ENCODE measurements at places on chromosomes 7 and 10.

GRCh38 chr10:129660569-129660968 is 193.5 kb downstream of the MGMT start:
- DNase-seq = no peak

DNA sequence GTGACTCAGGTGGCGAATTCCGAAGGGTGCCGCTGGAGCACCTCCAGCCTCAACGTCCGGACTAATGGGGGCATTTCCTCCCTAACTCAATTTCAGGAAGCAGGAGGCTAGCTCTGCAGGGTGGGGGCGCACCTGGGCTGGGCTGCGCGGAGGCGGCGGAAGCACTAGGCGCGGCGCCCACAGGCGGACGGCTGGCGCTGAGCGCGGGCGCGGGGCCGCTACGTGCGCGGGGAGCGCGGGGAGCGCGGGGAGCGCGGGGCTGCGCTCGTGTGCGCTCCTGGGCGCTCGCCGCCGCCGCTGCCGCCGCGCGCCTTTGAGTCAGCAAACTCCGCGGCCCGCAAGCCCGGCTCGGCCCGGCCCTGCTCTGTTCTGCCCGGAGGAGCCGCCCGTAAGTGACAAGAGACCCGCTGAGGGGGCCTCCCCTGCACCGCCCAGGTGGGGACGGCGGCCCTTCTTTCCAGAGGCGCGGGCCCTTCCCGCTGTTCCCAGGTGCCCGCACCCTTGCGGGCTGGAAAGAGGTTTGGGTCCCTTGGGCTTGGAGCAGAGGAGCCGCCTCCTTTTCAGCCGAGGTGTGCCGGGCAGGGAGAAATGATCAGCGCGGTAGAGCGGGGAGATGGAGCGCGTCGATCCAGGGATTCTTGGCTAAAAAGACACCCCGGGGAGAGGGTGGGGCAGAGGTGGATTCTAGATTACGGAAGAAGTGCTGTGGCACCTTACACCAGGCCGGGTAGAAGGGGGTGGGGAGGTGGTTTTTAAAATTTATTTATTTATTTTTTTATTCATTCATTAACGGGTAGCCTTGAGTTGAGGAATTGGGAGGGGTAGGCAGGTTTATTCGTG is at the start of gene SNX10:
TSS of gene SNX10 (plus strand) at position 164 of the 840 bp plus-strand sequence. CDS start 54,581 bp downstream, outside the sequence.
- peak; percentile 74 for DNase-seq

DNA sequence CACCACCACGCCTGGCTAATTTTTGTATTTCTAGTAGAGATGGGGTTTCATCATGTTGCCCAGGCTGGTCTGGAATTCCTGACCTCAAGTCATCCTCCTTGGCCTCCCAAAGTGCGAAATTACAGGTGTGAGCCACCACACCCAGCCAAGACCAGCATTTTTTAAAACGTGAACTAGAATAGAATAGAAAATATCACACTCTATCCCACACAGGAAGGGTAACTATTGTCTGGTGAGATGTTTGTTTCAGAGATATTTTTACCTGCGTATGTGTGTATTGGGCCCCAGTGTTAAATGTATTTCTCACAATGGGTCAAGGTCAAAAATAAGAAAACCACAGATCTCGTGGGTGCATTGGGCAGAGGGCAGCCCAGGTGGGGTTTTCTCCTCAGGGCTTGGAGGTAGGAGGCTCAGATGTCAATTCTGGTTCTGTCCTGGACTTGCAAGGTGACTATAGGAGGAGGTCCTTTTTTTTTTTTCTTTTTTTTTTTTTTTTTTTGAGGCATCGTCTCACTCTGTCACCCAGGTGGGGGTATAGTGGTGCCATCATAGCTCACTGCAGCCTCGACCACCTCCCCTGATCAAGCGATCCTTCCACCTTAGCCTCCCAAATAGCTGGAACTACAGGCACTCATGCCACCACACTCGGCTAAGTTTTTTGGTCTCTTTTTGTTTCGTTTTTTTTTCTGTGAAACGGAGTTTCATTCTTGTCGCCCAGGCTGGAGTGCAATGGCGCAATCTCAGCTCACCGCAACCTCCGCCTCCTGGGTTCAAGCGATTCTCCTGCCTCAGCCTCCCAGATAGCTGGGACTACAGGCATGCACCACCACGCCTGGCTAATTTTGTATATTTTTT is 19.0 kb downstream of the SH2B2 start:
- peak; percentile 45 for DNase-seq

DNA sequence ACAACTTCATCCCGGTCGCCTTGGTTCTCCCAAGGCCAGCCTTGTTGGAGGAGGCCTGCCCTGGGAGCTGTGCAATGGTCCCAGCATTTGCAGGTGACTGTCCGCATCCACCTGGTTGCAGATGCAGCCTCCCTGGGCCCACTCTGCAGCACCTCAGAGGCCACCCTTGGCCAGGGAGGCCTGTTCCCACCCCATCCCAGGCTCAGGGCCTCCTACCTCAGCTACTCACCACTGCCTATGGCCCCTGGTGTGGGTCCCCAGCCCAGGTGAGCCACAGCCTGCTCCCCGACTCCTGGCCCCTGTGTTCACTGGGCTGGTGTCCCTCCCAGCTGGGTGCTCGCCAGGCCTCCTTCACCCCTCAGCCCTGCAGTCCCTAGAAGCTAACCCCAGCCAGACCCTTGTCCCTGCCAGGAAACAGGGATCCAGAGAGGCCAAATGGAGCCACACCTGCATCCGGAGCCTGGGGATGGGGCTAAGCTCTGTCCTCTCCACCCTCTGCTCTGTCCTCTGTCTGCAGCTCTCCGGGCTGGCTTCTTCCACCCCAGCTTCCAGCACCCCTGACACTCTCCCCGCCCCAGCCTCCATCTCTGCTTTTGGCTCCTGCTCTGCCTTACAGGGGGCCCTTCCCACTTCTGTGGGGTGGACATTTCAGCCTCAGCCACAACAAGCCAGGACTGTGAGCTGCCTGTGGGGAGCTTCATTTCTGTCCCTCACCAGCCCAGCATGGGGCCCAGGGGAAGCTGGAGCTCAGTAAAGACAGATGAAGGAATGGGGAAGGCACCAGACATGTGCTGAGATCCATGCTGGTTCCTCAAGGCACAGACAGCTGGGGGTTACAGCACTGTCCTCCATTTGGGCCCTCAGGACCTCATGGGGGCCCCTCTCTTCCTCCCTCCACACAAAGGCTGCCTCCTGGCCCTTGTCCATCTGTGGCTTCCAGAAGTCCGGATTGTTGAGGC is 35.6 kb upstream of the ANTXRL start:
- no peak for DNase-seq

DNA sequence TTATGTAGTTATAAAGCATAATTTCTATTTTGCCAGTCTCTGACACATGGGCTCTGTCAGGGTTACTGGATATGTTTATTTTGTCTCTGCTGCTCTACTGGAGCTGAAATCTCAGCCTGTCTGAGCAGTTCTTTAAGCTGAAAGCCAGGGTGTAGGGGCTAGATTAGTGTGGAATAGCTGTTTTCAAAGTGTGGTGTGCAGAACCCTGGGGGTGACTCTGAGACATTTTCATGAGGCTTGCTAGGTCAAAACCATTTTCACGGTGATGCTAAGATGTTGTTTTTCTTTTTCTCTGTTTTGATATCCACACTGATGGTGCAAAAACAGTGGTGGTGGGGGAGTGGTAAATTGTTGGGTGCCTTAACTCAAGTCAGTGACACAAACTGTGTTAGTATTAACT is 45.5 kb downstream of the CREM start:
- DNase-seq = no peak

DNA sequence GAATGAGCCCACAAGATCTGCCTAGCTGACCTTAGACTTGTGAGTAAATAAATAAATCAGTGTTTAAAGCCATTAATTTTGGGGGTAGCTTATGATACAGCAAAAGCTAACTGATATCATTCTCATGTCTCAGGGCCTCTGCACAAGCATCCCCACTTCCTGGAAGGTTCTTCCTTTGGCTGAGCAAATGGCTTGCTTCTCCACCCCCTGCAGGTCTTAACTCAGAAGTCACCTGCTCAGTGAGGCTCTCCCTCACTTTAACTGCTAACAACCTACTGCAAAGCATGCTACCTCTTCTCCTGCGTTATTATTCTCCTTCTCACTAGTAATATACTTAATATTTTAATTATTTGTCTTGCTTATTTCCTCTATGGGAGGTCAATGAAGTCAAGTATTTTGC is 167.3 kb downstream of the TPK1 start:
- no peak for DNase-seq

DNA sequence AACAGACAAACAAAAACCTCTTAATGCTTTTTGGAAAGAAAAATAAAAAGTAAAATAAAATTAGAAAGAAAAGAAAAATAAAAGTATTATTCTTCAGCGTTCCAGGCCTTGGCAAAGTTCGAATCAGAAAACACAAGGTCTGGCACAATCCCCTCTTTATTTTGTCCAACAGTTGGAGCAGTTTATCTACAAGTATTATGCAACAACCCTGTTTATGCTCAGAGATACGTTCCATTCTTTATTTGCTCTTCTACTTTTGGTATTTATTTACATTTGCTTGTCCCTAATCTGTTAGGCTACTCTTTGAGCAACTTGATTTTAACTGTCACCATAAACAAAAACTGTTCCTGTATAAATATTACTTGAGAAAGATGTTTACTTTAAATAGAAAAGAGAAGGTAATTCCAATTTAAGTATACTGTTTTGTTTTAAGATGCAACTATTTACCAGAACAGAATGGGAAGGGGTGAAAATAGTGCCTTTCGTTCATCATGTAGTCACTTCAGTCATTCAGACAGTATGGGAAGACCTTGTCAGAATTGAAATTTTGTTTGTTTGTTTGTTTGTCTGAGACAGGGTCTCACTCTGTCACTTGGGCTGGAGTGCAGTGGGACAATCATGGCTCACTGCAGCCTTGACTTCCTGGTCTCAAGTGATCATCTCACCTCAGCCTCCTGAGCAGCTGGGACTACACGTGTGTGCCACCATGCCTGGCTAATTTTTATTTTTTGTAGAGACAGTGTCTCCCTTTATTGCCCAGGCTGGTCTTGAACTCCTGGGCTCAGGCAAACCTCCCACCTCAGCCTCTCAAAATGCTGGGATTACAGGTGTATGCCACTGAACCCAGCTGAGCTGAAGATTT is 5.7 kb downstream of the PDK4 start:
- DNase-seq = no peak

GRCh38 chr10:103894441-103894864 is 23.5 kb downstream of the STN1 start:
- no peak for DNase-seq

DNA sequence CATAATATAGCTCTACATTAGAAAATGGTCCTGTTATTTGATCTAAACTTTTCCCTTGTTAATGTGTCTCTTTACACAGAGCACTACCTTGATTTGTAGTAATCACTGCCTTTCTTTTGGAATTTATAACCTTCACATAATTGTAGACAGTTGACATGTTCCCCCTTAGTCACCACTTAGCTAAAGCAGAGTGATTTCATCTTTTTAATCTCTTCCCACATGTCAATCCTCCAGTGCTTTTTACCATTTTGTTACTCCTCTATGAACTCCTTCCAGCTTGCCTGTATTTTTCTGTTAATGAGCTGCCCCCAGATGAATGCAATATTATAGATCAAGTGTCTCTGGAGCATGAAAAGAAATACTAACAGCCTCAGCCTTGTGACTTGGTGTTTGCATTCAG is 2.6 kb upstream of the PPP1R3A start:
- no peak for DNase-seq

DNA sequence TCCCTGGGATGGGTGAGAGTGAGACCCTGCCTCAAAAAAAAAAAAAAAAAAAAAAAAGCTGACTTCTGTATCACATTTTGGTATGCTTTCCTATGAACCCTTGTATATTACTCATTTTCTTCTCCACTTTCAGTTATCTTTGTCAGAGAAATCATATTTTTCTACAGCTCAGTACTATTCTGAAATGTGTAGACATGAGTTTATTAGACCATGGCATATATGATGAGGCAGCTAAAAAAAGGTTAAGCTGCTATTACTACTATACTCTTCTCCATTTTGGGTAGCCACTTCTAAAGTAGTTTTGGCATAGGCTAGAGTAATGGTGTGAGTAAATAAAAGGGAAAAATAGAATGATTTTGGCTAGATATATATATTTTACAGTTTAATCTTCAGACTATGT is 53.4 kb downstream of the MLLT10 start:
- no peak for DNase-seq

DNA sequence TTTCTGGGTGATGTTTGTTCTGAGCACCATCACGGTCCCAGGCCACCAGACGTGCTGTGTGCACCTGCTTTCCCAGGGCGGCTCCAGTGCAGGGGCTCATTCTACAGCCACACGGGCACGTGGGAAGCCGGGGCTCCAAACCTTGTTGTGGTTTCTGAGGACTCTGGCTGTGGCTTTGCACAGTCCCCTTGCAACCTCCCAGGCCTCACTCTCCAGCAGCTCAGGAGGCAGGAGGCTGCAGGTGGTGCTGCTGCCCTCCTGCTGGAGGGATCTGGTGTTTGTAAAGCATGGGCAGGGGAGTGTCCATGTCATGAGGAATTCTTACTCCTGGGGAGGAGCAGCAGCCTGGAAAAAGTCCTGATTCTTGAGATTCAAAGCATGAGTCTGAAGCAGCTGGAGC is 54.3 kb downstream of the INSYN2A start:
- no peak for DNase-seq

DNA sequence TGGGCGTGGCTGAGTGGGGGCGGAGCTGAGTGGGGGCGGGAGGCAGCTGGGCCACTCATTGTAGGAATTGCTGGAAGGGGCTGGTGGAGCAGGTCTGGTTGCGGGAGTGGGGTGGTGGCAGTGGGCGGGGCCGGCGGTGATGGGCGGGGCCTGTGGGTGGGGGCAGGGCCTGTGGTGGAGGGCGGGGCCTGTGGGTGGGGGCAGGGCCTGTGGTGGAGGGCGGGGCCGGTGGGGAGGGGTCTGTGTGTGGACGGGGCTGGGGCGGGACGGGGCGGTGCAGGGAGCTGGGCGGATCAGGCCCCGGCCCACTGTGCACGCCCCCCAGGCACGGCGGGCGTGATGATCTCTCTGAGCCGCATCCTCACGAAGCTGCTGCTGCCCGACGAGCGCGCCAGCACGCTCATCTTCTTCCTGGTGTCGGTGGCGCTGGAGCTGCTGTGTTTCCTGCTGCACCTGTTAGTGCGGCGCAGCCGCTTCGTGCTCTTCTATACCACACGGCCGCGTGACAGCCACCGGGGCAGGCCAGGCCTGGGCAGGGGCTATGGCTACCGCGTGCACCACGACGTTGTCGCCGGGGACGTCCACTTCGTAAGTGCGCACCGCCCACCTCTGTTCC is 14.0 kb downstream of the SLC29A4 start:
- peak; percentile 74 for DNase-seq

GRCh38 chr7:36896956-36897590 is 172.8 kb upstream of the AOAH start:
- DNase-seq = no peak

DNA sequence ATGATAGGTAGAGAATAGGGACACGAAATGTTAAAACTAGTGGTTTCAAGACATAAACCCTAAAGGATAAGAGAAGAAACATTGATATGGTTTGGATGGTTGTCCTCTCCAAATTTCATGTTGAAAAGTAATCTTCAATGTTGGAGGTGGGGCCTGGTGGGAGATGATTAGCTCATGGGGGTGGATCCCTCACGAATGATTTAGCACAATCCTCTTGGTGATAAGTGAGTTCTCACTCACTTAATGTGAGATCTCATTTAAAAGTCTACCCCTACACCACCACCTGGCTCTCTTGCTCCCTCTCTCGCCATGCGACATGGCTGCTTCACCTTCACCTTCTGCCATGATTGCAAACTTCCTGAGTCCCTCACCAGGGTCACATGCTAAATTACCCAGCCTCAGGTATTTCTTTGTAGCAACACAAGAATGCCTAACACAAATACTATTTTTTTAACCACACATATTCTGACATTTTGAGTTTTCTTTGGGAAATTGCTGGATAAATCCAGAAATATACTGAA is 242.4 kb upstream of the PHF14 start:
- no peak for DNase-seq

Data from immature natural killer cell (primary cell).